HCEC 1CT (cell line): ENCODE measurements at places on chromosomes 7 and 10.
A peak's percentile ranks its signal among the peaks of the same experiment; 100 is the strongest.

- no peak for DNase-seq
Measured at GRCh38 chr7:107860279-107860961, 30.6 kb upstream of the DLD start.

GRCh38 chr10:73867126-73867807, 7.1 kb downstream of the CAMK2G start:
- DNase-seq: no peak

- no peak for DNase-seq
Measured at GRCh38 chr7:154178895-154179294, 126.7 kb downstream of the DPP6 start.

GRCh38 chr10:16518822-16519221, 2.9 kb downstream of the C1QL3 start:
- DNase-seq: no peak

DNA sequence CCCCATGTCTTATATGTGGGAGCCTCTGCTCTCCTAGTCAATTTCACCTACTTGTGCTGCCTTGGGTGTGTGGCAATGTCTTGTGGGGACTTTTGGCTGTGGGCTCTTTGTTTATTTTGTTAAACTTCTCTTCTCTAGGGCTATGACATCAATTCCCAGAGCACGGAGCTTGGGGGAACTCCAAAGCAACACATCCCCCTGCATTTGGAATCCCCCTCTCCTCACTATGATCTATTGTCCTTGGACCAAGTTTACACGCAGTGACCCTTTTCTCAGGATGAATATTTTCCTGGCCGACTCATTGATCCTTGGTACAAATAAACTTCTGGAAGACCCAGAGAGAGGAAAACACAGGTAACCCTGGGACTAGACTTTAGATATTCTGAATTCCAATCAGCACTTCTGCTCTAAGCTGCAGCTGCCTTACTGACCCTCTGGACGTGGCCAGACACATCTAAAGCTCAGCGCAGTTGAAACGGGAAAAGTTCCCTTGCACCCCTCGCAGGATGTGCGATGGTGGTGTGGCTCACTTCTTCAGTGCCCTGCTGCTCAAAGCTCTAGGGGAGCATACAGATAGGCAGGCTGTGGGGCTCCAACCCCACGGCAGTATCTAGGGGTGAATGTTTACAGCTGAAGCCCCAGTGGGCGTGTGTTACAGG, 110.8 kb downstream of the TMEM178B start:
- DNase-seq: no peak

DNA sequence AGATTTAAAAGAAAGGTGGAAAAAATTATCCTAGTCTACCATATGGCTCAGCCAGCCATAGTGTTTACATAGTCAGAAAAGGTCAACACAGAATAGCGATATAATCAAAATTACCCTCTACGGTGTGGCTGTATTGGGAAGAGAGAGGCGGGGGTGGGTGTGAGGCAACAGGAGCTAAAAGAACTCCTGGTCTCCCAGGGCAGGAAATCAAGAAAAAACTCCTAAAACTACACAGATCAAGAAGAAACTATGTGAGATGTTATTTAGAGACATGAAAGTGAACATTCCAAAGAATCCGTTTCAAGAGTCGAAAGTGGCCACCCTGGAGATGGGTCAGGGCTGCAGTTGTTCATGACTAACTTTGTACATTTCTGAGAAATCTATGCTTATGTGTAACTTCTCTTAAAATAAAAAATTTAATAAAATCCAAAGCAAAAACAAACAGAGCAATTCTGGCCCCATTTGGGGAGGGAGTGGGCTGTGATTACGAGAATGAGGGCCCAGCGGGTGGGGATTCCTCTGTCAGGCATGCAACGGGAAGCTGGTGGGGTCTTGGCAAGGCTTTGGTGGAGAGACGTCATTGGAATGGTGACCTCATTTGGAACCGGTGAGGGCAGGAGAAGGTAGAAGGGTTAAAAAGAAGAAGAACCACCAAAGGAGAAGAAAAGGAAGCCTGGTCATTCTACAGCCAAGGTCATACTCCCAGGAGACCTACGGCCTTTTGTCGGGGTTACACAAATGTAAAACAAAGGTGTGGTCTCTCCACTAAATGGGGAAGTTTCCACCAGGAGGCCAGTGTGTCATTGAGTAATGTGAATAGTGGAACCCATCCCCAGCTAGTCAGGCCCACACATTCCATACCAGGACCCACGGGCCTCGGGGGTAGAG, 71.2 kb upstream of the DUSP5 start:
- DNase-seq: peak; percentile 74

- DNase-seq: peak; percentile 14
Measured at GRCh38 chr7:43905209-43905946, 1.0 kb downstream of the URGCP start.

DNA sequence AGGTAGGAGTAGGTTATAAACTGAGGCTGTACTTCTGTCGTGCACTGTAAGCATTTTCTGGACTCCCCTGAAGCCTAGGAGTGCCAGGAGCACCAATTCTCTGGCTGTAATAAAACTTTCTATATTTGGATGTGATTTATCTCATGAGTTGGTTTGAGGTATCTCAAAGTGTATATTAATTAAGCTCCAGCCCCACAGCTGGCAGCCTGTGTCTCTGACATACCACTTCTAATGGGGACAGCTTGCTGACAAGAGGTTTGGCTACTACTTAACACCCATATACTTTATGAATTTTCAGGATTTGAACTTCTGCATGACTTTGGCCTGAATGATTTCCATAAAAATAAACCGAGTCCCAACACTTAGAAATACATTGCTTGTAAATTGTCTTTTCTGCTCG, 35.2 kb downstream of the CFAP58 start:
- DNase-seq: no peak

- DNase-seq: peak; percentile 9
Measured at GRCh38 chr7:130151591-130152492, 53.4 kb downstream of the TMEM209 start.

DNA sequence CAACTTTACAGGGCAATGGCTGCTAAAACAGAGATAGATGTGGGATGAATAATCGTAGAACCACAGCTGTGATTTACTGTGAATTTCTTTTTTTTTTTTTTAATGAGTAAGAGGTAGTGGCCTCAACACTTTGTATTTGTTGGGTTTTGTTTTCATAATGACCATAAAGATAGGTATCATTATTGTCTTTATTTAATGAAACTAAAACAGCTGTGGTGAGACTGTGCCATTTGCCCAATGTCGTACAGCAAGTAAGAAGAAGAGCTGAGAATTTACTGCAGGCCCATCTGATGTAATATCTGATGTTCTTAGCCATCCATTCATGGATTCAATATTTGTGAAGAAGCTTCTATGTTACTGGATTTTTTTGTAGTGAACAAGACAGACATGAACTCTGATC, 271.2 kb downstream of the IPMK start:
- no peak for DNase-seq

GRCh38 chr7:13099154-13099795, 411.8 kb downstream of the ARL4A start:
- peak; percentile 13 for DNase-seq

GRCh38 chr10:115654961-115655360, 561.8 kb downstream of the ATRNL1 start:
- peak; percentile 82 for DNase-seq

- DNase-seq: no peak
Measured at GRCh38 chr10:125023862-125024496, 82.1 kb downstream of the ZRANB1 start.

DNA sequence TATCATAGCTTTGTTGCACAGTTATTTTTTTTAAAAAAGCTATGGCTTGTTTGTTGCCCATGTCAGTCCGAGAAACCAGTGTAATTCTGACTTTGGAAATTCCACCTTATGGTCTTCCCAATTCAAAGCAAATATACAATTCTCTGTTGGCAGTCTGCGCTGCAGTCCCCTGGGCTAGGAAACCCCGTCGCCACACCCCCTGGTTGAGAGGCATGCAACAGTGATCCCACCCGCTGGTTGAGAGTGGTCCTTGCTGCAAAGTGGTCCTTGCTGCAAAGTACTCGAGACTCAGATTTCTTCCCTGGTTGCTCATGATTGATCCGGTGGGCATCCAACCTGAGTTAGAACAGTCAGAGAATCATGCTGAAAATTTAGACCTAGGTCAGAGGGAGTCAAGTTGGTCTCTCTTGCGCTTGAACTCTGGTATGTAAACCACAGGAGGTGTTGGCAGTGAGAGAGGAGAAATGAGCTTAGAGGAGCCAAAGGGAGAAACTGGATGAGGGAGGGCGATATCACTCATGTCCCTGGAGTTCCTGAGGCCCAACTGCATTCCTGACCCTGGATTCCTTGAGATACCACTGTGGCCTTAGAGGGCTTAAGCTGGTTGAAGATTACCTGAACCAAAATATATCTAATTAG, 45.0 kb upstream of the STK17A start:
- DNase-seq: no peak

DNA sequence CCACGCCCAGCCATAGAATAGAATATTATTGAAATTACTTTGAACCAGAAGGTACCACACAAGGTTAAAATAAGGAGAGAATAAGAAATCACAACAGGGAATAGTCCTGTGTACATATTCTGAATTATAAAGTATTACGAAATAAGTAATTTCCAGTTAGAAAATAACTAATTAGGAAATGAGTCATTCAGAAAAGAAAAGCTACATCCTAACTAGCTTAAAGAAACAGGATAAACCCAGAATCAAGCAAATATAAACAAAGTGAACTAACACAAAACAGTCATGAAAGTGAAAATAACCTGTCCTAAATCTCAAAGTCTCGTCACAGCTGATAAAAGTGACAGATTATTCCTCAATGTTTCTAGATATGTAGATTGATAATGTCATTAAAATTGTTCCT, 74.8 kb upstream of the NEBL start:
- DNase-seq: peak; percentile 2

GRCh38 chr7:55423277-55423711, 58.2 kb downstream of the LANCL2 start:
- peak; percentile 83 for DNase-seq

DNA sequence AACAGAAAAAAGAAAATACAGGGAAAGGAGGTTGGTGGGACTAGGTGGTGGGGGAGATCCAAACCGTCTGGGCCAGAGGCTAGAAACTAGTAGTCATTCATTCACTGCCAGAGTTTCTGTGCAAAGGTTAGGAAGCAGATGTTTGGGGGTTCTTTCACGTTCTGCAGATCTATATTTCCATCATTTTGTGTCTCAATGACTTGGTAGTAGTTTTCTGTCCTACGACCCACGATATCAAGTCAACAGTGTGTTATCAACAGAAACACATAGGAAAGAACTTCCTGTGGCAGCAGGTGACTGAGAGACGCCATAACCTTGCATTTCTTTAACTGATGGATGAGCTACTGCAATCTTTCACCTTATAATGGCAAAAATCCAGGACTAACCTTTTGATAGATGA, 1.8 kb downstream of the CEP55 start:
- no peak for DNase-seq

GRCh38 chr7:21587139-21587784, 44.4 kb downstream of the DNAH11 start:
- DNase-seq: no peak

DNA sequence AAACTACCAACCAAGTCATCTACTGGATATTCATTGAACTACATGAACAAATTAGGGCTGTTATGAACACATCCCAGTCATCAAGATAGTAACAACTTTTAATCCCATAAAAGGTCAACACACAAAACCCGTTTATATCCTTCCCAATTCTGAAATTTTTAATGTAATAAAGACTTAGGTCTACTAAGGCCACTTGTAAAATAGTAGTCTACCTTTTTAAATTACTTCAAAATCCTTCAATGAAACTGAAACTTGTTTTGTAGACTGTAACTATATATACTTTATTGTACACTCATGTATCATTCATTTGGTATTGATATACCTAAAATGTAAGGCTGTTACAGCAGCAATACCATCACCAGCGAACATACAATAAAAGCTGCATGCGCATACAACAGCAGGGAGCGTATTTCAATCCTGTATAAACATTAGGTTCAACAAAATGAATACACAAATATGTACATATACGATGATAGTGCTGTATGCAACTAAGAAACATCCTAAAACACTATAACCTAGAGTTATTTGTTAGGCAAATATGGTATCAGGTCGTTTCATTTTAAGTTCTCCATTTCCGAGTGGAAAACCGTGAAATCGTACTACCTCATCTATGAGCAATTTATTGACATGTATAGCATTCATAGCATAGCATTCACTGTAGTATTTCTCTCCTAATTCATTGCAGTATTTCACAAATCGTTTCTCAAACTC, 973 bp downstream of the ATAD1 start:
- DNase-seq: no peak

DNA sequence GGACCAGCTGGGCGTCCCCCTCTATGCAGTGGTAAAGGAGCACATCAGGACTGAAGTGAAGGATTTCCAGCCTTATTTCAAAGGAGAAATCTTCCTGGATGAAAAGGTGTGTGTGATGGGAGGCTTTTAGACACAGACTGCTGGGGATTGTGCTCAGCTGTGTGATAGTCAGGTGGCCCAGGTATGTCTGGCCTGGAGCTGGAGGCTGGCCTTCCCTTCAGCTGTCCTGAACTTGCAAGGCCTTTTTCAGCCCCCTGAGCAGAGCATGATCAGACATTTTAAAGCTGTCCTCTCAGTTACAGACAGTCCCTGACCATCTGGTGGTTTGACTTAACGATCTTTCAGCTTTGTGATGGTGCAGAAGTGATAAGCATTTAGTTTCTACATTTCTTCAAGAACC, 17.6 kb downstream of the PRXL2A start:
- DNase-seq: no peak

- no peak for DNase-seq
Measured at GRCh38 chr7:100604976-100605911, 3.1 kb downstream of the PCOLCE start.

DNA sequence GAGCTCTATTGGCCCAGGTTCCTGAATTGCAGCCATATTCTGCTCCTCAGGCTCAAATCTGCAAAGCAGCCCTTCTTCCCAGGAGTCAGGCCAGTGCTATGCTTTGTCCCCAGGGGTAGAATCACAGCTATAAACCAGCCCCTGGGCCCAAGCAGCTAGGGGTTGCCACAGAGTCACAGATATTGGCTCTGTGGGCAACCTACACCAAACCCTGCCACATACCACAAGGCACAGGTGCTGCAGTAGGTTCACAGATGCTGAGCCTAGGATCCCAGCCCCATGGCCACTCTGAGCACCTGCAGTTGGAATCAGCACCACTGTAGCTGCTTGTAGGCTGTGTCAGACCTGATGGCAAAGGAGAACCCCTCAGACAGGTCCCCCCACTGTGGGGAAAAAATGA, 43.1 kb upstream of the CAMK2B start:
- DNase-seq: no peak

DNA sequence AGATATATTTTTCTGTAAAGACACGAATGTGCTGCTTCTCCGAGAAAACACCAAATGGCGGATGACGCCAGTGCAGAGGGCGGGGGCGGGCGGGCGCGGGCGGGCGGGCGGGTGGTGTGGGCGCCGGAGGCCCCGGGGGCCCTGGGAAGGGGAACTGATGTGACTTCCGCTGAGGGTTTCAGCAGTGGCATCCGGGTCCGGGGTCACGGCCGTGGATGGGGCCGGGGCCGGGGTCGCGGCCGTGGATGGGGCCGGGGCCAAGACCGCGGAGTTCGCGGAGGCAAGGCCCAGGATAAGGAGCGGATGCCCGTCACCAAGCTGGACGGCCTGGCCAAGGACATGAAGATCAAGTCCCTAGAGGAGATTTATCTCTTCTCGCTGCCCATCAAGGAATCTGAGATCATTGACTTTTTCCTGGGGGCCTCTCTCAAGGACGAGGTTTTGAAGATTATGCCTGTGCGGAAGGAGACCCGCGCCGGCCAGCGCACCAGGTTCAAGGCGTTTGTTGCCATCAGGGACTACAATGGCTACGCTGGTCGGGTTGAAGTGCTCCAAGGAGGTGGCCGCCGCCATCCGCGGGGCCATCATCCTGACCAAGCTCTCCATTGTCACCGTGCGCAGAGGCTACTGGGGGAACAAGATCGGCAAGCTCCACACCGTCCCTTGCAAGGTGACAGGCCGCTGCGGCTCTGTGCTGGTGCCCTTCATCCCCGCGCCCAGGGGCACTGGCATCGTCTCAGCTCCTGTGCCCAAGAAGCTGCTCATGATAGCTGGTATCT, 20.3 kb upstream of the IGF2BP3 start:
- DNase-seq: no peak
